Motor neuron (in vitro differentiated cells): ENCODE measurements at places on chromosomes 7 and 10. TPM values are rescaled to one million over a fixed set of nuclear protein-coding genes. Genes with fewer than 3 reads are reported as not detected.

- peak; percentile 34 for ATAC-seq
These were observed at the start of gene ADCY1 for GRCh38 chr7:45573661-45574415. TSS of gene ADCY1 (plus strand) at chr7:45574368. CDS start at chr7:45574544, 176 bp downstream.

GRCh38 chr7:155469311-155470185 lies 11.6 kb downstream of the EN2 start:
- no peak for ATAC-seq

GRCh38 chr7:41855798-41856197 lies 152.9 kb upstream of the INHBA start:
- ATAC-seq, result no peak

GRCh38 chr7:135389971-135390370 lies 119.9 kb downstream of the CNOT4 start:
- no peak for ATAC-seq

DNA sequence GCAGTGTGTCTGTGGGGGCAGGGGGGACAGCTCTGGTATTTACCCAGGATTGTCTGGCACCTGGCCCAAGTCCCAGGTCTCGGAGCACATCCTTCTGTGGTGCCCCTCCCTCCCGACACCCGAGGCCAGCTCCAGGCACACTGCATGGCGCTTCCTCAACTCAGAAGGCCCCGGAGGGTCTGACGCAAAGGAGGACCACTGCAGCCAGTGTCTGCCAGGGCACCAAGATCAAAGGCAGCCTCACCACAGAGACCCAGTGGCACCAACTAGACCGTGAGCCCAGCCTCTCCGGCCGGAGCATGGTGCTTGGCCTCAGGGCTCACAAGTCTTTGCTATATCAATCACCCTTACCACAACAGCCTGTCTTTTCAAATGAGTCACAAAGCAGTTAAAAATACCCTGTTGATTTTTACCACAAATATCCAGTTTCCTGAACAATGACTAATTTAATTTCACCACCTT lies 99.3 kb upstream of the DDC start:
- ATAC-seq, result no peak

GRCh38 chr10:128095027-128095752 lies 31.0 kb downstream of the MKI67 start:
- no peak for ATAC-seq

GRCh38 chr7:36653008-36653662 lies 71.2 kb downstream of the AOAH start:
- peak; percentile 2 for ATAC-seq

DNA sequence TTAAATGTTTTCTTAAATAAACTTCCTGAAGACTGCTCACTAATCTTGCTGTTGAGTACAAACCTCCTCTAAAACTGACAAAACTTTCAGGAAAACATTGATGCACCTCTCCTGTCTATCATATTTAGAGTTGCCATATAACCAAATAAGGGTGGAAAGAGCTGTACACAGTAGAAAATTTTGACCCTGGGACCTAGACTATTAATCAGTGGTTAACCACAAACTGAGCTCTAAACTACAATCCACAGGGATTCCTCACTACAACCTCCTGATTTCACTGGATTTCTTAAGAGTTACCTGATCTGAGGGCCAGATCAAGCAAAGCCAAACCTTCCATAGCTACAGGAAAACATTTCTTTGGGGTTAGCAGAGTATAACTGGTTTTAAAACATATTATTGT lies 39.9 kb upstream of the WNT16 start:
- ATAC-seq, result no peak

DNA sequence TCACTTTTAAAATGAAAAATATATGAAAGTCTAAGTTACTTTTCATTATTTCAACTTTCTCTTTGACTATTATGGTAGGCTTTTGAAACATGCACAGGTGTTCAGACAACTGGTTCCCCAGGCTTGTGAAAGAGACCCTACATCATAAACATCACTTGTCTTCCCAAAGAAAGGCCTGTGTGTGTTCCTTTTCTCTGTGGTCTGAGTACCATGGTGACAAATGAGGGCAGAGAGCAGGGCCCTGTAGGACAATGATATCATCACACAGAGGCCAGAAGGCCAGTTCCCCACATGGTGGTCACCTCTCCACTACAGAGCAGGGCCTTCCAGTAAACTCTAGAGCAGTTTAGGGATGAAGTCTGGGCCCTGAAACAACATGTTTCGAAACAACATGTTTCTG lies 288.8 kb downstream of the USP6NL start:
- no peak for ATAC-seq

Gene SPDYE5
- total RNA-seq, result 0.65 and 1.6 TPM in 2 replicates

Gene UCN3
- 0.25 TPM in 1 of 2 replicates, not detected in the other for total RNA-seq
